Activated naive CD4-positive, alpha-beta T cell treated with anti-CD3 and anti-CD28 coated beads, Interleukin-2, amount 50 U/mL, for 72 hours (primary cell): ENCODE measurements at places on chromosomes 2 and 18.

GRCh38 chr18:34993289-34993688 is 47.9 kb upstream of the MAPRE2 start:
- no peak for DNase-seq

DNA sequence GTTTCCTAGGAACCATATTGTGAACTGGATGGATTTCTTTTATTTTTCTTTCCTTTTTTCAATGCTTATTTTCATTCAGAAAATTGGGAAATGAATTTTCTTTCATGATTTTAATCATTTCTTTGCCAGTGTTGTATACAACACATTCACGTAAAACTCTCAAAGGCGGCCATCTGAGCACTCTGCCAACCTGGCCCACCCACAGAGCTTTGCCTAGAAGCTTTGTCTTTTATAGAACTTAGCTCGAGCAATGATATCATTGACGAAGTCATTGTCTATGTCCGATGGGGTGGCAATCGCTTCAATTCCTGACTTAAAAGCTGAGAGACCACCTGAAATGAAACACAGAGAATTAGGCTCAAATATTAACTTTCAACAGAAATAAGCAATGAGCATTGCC is 13.3 kb downstream of the LYG2 start:
- no peak for DNase-seq

DNA sequence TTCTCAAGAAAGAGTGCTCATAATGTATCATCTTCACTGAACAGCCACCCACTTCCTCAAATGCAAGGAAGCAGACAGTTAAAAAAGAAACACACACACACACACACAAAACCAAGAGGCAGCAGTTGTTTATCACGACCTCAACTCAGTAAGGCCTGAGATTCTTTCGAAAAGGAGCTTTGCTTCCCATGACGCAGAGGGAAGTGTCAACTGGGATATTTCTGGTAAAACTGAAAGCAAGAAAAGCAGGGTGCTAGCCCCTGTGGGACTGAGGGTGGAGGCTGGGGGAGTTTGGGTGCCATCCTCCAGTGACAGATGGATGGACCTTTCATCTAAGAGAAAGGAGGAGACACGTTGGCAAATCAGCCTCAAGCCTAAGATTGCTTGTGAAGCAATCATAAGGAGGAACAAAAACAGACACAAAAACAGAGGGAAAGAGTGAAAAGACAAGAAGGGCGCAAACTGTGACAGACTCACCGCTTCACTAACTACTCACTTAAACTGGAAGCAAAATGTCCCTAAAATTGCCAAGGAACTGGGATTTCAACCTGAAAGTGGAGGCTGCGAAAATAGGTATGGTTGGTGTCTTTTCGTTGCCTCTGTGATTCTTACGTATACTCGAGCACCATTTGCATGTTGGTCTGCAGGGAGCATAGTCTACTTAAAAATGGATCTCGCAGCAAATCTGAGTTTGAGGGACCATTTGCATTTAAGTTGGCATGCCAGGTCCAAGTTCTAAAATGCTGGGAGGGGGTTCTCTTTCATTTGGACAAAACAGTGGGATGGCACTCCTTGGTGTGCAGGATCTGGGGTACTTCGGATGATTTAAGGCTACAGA is at the start of gene ARHGAP25:
ARHGAP25 (plus strand) TSS at position 124 of the 838 bp plus-strand sequence; CDS start at position 513, 389 bp downstream.
- peak; percentile 70 for DNase-seq

GRCh38 chr2:29560030-29560429 is 361.4 kb downstream of the ALK start:
- no peak for DNase-seq

GRCh38 chr2:215917953-215918620 is 95.3 kb downstream of the MREG start:
- DNase-seq: no peak

- DNase-seq: no peak
Observed at GRCh38 chr2:208134928-208135586, 5.4 kb upstream of the CRYGC start.

GRCh38 chr18:29608982-29609381 is 1432.1 kb upstream of the CDH2 start:
- no peak for DNase-seq

DNA sequence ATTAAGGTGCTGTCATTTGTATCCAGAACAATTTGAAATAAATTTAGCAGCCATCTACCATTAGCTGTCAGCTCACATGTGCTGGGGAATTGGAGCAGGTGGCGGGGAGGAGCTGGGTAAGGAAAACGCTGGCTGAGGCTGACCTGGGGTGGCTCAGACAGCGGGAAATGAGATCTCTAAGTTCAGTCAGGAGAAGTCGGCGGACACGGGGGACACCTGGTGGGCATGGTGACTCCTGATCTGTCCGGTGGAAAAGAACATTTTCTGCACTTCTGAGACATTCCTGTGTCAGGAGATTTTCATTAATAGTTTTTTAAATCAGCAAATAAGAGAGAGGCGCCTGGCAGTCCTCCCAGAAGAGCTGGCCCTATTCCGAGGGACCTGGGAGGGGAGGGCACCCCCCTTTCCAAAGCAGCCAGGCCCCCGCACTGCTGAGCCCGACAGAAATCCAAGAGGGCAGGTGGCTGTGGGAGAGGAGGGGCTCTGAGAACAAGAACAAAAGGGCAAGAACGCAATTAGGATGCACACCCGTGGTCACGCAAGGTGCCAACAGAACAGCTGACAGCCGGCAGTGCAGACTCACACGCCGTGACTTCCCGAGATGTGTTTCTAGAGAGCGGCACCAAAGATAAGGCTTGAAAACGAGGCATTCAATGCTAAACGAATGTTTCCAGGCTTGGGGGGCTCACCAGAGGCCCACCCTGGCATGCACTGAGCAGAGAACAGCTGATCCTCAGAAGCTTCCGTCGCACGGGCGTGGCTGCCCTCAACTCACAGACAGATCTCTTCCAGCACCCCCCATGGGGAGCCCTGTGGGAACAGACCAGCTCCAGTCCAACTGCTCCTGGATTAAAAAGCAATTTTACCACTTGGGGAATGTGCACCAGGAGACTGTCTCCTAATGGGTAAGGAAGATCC is 26.4 kb downstream of the SLC66A2 start:
- DNase-seq: peak; percentile 30

DNA sequence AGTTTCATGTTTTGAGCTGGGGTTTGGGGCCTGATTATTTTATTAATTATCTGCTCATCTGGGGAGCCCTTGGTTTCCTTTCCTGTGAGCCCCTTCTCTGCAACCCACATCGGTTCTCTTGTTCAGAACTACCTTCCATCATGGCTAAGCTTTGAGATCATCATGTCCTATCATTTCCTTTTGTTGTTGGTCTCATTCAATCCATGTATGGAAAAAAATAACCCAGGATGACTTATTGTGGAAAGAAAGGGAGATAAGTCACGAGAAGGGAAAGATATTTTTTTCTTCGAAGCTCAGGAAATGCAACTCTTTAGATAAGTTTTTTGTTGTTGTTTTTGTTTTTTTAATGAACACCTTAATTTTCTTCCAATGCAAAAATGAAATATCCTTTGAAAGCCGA is 43.7 kb downstream of the EHD3 start:
- no peak for DNase-seq

DNA sequence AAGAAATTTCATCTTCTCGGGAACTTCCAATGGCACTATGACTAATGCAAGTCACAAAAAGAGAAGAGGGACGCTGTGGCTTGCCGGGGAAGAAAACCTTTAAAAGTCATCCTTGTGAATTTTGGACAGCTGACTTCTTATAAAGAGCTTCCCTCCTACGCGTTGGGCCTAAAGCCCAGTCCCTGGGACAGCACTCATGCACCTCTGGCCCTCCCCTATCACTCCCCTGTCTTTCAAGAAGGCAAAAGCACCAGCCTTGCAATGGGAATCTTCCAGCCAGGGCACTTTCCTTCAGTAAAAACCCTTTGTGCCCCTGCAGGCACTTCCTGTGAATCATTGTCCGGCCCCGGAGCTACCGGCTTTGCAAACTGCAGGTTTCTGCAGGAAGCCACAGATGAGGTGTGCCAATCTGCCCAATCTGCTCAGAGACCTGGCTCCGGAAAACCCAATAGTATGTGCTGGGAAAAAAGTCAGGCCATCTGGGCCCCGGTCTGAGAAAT is 7.1 kb downstream of the MREG start:
- peak; percentile 78 for DNase-seq

- no peak for DNase-seq
Observed at GRCh38 chr2:30368258-30368657, 78.8 kb upstream of the LCLAT1 start.

DNA sequence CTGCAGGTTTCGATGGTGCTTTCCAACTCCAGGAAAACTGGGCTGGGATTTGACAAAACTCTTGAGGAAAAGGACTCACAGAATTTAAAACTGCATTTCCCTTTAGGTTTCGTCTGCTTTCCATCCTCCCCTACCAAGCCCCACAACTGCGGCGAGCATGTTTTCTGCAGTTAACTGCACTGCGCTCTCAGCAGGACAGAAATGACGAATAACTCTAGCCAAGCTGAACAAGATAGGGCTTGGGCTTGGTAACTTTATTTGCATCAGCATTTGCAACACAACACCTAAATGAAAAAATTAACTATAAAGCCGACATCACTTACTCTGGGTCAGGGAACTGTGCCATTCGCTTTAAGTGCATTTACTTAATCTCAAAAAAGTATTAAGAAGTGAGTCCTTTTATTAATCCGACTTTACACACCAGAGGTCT is 669 bp upstream of the PIKFYVE start:
- peak; percentile 21 for DNase-seq

DNA sequence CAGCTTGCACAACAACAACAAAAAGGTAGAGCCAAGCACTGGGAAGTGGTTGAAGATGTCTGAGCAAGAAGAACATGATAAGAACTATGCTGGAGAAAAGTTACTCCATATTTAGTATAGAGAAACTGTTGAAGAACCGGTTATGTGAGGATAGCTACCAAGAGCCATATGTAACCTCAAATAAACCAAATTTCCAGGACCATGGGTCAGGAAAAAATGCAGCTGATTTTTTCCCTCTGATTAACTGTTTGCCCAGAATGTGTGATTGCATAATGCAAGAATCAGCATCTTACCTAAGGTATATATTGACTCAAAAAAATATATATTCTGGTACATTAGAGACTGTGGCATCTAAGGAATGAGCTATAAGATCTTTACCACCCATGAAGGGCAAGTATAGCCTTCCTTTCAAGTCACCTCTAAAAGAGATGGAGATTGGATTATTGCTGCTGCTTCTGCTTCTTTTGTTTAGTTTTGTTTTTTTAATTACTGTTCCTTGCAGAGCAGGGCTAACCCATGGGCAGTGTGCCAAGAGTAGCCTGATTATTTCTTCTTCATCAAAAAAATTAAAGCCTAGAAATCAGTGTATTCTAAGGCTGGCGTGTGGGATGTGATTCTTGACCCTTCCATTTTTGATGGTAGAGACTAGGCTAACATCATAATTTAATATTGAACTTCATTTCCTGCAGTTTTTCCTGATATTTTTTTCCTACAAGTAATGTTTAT is 76.9 kb upstream of the MAP3K20 start:
- DNase-seq: no peak

GRCh38 chr2:91839904-91840868 is 3031.0 kb upstream of the TEKT4 start:
- DNase-seq: no peak

- DNase-seq: no peak
Observed at GRCh38 chr2:147049957-147050356, 794.9 kb upstream of the ACVR2A start.

DNA sequence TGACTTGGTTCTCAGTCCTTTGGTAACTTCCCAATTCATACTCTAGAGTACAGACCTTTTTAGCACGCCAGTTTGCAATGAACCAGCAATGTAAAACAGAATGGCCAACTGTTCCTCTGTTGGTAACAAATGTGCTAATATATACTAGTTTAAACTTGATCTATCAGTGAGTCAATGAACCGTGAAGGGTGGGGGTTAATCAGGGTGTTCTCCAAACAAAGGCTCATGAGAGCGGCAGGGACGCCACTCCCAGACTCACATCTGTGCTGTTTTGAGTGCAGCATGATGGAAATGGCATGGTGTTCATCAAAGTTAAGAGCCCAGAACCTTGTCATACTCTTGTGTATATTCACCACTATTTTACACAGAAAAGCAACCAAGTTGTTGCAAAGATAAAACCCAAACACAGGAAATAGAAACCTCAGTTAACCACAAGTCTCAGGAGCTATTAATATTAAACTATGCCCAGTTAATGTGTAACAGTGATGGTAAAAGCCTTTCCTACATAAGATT is 70.3 kb downstream of the CERKL start:
- DNase-seq: no peak

- DNase-seq: no peak
Observed at GRCh38 chr2:207813221-207813916, 43.7 kb upstream of the FZD5 start.

DNA sequence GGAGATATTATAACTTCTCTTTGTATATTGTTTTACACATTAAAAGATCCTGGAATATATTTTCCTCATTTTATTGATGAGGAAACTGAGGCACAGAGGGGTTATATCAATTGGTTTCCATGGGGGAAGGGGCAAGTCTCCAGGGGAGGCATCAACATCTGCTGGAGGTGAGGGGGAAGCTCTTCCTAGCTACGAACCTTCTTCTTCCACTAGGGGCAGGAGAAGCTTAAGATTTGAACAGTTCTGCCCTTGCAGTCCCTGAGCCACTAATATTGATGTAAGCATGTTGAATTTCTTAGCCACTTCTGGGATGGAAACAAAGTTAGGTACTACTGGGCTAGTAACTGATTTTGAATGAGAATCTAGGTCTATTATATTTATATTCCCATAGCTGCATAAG is 140.1 kb upstream of the AQP4 start:
- DNase-seq: no peak

DNA sequence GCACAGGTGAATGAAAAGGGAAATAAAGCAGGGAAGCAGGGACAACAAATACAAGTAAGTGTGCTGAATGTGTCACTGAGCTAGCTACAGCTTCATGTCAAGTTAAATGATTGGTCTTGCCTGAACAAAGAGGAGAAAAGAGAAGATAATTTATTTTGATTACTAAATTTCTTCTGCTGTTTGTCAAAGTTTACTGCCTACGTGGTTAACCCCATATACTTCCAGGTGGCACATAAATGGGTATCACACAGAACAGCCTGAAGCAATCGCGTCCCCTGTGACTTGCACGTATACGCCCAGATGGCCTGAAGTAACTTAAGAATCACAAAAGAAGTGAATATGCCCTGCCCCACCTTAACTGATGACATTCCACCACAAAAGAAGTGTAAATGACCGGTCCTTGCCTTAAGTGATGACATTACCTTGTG is 434.2 kb downstream of the LRRTM4 start:
- no peak for DNase-seq
